ENCODE measurements at places on chromosomes 2 and 18. TPM values are rescaled to one million over a fixed set of nuclear protein-coding genes. Genes with fewer than 3 reads are reported as not detected.

GRCh38 chr2:237446338-237446665 is 32.3 kb upstream of the COL6A3 start:
- peak; percentile 75 for DNase-seq

CFC1 gene
- not detected for total RNA-seq

DNA sequence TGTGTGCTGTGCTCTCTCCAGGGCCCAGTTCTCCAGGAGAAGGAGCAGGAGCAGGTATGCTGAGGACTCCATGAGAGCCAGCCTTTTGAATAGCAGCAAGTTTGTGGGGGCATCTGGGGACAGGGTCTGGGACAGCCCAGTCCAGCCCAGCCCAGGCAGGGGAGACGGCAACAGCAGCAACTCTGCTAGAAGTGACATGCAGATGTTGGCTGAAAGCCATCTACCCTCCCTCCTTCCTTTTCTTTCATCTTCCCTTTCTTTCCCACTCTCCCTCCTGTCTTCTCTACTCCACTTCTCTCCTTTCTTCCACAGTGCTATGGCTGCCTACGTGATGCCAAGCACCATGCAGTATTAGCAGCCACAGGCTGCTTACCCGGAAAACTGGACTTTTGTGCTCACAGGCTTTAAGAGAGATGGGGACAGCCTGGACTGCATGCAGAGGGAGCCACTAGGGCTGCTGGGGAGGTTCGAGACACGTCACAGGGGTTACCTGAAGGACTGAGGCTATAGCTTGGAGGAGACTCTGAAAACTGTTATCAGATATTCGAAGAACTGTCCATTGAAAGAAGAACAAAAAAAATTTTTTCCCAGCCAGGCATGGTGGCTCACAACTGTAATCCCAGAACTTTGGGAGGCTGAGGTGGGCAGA is 23.8 kb upstream of the YWHAQ start:
- no peak for DNase-seq

TFPI gene
- 98.9 TPM for total RNA-seq

DNA sequence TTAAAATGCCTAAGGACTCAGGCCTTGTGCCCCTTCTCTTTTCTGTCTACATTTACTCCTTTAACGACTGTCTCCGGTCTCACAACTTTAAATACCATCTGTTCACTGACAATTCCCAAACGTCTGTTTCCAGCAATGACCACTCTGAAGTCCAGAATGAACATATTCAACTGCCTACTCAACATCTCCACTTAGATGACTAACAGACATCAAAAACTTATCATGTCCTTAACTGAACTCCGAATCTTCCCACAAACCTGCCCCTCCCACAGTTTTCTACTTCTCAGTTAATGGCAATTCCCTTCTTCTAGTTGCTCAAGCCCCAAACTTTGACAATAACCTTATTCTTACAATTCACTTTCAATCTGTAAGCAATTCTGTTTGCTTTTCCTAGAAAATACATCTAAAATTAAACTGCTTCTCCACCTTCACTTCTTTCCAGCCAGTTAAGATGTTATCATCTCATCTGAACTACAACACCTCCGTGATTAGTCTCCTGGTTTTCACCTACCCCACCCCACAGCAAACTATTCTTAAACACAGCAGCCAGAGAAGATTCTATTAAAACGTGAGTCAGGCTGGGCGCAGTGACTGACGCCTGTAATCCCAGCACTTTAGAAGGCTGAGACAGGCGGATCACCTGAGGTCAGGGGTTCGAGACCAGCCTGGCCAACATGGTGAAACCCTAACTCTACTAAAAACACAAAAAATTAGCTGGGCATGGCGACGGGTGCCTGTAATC is 2.8 kb downstream of the C1D start:
- no peak for DNase-seq

DNA sequence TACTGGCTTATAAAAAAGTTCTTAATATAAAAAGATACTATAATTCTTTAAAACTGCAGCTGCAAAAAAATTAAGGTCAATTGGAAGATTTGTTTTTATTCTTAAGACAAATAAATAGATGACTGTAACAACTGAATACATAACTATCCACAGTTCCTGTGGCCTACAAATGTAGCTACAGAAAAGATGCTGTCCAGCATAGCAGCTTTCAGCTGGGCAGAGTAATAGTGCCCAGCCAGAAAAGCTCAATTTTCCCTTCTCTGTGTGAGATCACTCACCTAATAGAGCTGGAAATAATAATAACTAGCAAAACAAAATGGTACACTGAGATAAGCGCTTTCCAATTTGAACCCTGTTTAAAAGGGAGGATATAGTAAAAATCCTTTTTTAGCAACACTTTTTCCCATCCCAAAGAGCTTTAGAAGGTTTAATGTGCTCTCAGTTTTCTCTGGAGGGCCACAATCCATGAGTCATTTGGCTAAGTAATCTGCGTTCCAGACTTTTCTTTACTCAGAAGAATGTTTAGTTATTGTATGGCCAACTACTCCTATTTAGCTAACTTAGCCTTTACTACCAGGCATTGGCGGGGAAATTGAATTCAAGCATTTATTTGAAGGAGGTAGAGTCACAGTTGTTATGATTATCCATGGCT is 158.1 kb upstream of the SLC39A10 start:
- no peak for DNase-seq

GRCh38 chr2:194672994-194673393 is 984.0 kb upstream of the SLC39A10 start:
- no peak for DNase-seq

- no peak for DNase-seq
These were observed 11.7 kb downstream of the UBR3 start for GRCh38 chr2:169838743-169839489.

- no peak for DNase-seq
These were observed 15.5 kb downstream of the GTF2A1L start for GRCh38 chr2:48633143-48633542.

IL1RL2 gene
- total RNA-seq, result not detected

DNA sequence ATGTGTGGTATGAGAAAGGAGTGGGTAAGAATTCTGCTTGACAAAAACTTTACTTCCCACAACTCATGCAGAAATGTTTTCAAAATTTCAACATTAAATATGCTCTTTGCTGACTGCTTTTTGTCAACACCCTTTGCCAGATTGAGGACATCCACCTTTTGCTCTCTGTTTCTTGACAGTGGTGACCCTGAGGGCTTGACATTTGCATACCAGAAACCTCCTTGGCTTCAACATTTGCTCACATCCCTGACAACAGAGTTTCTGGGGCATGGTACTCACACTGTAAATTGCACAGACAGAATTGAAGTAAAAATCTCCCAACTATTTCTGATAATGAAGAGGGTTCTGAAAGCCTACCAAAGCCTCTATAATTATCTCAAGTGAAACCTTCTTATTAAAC is 95.7 kb downstream of the RND3 start:
- no peak for DNase-seq

DNA sequence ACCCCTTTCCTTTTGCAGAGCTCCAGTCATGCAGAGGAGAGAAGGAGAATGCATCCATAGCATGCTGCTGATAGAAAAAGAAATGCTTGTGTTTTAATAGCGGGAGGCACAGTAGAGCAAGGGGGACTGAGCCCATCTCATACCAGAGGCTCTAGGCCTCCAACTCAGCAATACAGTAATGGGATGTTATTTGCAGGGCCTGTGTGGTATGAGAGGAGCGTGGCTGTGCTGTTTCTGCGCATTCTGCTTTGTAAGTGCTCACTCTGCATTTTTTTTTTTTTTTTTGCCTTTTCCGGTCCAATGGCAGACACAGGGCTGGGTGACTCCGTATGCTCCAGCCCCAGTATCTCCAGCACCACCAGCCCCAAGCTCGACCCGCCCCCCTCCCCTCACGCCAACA is 200.0 kb downstream of the GBX2 start:
- DNase-seq, result no peak

DNA sequence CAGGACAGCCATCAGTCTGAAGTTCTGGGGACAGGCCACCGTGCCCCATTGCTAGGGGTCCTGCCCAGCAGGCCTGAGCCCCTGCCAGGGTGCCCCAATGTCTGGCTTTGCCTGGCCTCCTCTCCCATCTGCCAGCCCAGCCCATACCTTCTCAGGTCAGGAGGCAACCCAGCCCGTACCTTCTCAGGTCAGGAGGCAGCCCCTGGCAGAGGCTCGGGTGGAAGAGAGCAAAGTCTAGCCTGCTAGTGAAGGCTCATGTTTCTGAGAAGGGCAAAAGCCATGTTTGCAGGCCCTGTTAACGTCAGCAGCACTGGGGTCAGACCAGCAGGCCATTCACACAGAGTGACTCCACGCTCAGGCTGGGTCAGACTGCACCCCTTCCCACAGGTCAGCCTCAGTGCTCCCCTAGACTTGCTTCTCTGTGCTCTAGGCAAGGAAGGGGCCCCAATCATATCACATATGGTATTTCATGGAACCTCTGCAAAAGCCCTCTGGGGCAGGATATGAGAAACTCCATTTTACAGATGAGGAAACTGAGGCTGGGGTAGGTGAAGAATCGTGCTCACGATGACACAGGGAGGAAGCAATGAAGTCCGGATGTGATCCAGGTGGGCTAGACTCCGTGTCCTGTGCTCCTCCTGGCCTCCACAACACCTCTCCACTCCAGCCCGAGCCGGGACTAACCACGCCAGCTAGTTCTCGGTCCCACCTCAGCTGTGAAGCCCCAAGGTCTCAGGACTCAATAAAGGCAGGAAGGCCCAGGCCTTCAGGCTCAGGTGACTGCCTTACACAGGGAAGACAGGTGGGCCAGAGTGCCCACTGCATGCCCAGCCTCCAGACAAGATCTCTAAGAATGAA is 9.5 kb downstream of the SDC1 start:
- DNase-seq, result no peak

MSH2 gene
- 20.3 TPM for total RNA-seq

GRCh38 chr18:63099091-63099840 is 220.3 kb downstream of the BCL2 start:
- no peak for DNase-seq
